GM12878 (cell line): ENCODE measurements at places on chromosomes 11 and 22. TPM values are rescaled to one million over a fixed set of nuclear protein-coding genes. Genes with fewer than 3 reads are reported as not detected.
A peak's percentile ranks its signal among the peaks of the same experiment; 100 is the strongest.

MIOX gene
- not detected in 2 replicates for total RNA-seq

DNA sequence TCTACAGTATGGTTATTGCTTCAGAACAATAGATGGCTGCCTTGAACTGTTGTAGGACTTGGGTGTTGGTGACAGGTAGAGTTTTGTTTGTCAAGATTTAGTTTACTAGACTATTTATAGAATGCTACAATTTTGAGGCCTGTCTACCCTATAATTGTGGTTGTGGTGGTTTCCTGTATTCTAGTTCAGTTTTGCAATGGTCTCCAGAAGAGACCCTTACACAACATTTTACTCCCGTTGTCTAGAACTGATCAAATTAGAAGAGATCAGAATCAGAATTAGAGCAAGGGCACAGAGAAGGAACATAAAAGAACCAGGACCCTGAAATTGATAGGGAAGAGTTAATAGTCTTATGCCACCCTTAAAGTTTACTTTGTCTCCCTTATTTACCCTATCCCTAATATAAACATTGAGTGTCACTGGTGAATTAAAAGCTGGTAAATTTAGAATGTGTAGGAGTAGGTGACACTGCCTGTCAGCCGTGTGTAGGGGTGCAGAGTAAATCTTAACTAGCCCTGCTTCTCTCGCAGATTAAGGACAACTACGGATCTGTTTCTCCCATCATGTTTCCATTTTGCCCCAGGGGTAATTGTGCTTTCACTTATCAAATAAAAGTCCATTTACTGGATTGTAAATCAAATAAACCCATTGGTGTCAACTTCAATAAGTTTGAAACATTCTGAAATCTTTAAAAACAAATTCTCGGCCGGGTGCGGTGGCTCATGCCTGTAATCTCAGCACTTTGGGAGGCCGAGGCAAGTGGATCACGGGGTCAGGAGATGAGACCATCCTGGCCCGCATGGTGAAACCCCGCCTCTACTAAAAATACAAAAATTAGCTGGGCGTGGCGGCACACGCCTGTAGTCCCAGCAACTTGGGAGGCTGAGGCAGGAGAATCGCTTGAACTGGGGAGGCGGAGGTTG is 10.9 kb upstream of the PHLDB1 start:
- no peak overlapping the region for H3K27ac ChIP-seq
- peaks cover 9% of the 10 kb centered on the region; the same call in 1 of the 2 replicates for H3K4me1 ChIP-seq
- no peak overlapping the region for H3K4me3 ChIP-seq

DNA sequence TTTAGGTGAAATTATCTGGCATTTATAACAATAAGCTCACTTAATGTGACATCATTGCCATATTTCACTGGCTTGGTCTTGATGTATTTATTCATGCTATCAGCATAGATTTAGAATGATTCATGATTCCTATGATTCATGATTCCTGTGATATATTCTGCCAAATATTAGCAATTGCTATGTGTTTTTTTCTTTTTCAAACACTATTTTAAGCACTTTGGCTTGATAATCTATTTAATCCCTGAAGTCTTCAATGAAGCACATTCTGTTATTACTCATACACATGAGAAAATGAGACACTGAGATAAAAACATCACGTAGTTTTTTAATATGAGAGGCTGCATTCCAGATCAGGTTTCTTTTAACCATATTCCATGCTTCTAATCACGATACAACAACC is 78.5 kb downstream of the LUZP2 start:
- H3K4me1 ChIP-seq = no peaks in the 10 kb centered on the region
- no peak for DNase-seq
- no peaks in the 10 kb centered on the region for H3K36me3 ChIP-seq
- H3K27ac ChIP-seq = no peak overlapping the region
- no peaks in the 10 kb centered on the region for H3K27me3 ChIP-seq

IL17RA gene
- total RNA-seq = 9.4 and 10.2 TPM in 2 replicates

GRCh38 chr11:44622721-44623258 is 57.3 kb downstream of the CD82 start:
- H3K4me1 ChIP-seq = peaks cover 3% of the 10 kb centered on the region
- peaks cover 14% of the 10 kb centered on the region for H3K36me3 ChIP-seq
- H3K27me3 ChIP-seq = no peaks in the 10 kb centered on the region
- no peak for DNase-seq

LMO2 gene
- 0.98 and 1.7 TPM in 2 replicates for total RNA-seq

WBP2NL gene
- 1.5 and 1.8 TPM in 2 replicates for total RNA-seq

- H3K36me3 ChIP-seq = no peaks in the 10 kb centered on the region
- DNase-seq = no peak
- H3K27ac ChIP-seq = no peak overlapping the region
- H3K4me3 ChIP-seq = no peak overlapping the region
- H3K27me3 ChIP-seq = no peaks in the 10 kb centered on the region
Measured at GRCh38 chr11:12089041-12089440, 21.3 kb upstream of the MICAL2 start.

GRCh38 chr22:44091021-44091721 is 67.1 kb downstream of the PARVB start:
- H3K27ac ChIP-seq = no peak overlapping the region
- no peak overlapping the region for H3K4me3 ChIP-seq
- H3K36me3 ChIP-seq = peaks cover 14% of the 10 kb centered on the region
- no peaks in the 10 kb centered on the region for H3K4me1 ChIP-seq
- H3K27me3 ChIP-seq = no peaks in the 10 kb centered on the region

ALDH3B2 gene
- not detected in 2 replicates for total RNA-seq

- H3K36me3 ChIP-seq = no peaks in the 10 kb centered on the region
- H3K4me1 ChIP-seq = no peaks in the 10 kb centered on the region
- DNase-seq = no peak
- H3K4me3 ChIP-seq = no peak overlapping the region
- H3K27me3 ChIP-seq = no peaks in the 10 kb centered on the region
Measured at GRCh38 chr11:87263264-87263838, 225.6 kb downstream of the TMEM135 start.

GRCh38 chr11:59615120-59615636 is 396 bp downstream of the OSBP start:
- H3K4me1 ChIP-seq = no peaks in the 10 kb centered on the region; the same call in none of the 2 replicates
- H3K36me3 ChIP-seq = no peaks in the 10 kb centered on the region; the same call in 1 of the 2 replicates
- DNase-seq = no peak
- peak overlapping the region; percentile 91 for H3K4me3 ChIP-seq
- no peaks in the 10 kb centered on the region for H3K27me3 ChIP-seq

GRCh38 chr11:123573286-123573685 is 81.1 kb downstream of the SCN3B start:
- DNase-seq = no peak
- H3K4me3 ChIP-seq = no peak overlapping the region
- H3K4me1 ChIP-seq = peaks cover 12% of the 10 kb centered on the region
- no peak overlapping the region for H3K27ac ChIP-seq
- no peaks in the 10 kb centered on the region for H3K27me3 ChIP-seq

FXYD6 gene
- 0.10 and 0.93 TPM in 2 replicates for total RNA-seq

DNA sequence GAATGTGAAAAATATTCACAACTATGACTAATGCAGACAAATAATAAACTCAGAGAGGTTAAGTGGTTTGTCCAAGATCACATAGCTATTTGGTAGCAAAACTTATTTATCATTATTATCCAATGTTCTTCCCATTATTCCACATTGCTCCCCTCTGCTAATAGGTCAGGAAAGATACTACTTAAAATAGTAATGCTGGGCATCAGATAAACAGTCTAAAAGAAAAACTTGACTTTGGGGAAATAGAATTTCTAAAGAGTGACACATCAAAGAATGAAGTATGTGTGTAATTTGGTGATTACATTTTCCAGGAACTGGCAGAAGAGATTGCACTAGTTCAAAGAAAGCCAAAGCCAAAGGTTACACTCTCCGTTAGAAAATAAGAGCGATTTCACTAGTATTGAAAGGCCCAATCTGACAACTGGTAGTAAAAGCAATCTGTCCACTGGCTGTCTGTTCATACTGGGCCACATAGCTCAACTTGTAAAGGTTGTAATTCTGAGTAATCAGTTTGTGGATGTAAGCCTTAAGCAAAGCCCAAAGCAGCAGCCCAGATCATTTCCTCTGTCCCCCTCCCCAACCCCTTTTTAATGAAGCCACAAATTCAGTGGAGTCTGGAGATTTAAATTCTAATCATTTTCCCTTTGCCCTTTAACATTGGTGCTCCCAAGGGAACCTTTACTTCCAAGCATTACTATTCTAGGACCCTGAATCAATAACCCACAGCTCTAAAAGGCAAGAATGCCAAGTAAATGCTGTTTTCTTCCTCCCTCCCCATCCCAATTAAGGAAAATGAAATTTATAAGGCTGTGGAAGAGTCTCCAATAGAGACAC is 283.5 kb downstream of the TTC28 start:
- no peak overlapping the region for H3K4me3 ChIP-seq
- H3K4me1 ChIP-seq = no peaks in the 10 kb centered on the region
- H3K36me3 ChIP-seq = no peaks in the 10 kb centered on the region
- H3K27me3 ChIP-seq = no peaks in the 10 kb centered on the region; the same call in 1 of the 2 replicates

GRCh38 chr11:8081591-8082250 is 710 bp downstream of the TUB start:
- H3K27me3 ChIP-seq = peaks cover 18% of the 10 kb centered on the region
- no peak for DNase-seq
- H3K4me3 ChIP-seq = no peak overlapping the region
- H3K4me1 ChIP-seq = no peaks in the 10 kb centered on the region
- no peak overlapping the region for H3K27ac ChIP-seq
- no peaks in the 10 kb centered on the region for H3K36me3 ChIP-seq

SERHL2 gene
- 0.69 and 1.0 TPM in 2 replicates for total RNA-seq

RCOR2 gene
- 0.16 and 0.28 TPM in 2 replicates for total RNA-seq

DNA sequence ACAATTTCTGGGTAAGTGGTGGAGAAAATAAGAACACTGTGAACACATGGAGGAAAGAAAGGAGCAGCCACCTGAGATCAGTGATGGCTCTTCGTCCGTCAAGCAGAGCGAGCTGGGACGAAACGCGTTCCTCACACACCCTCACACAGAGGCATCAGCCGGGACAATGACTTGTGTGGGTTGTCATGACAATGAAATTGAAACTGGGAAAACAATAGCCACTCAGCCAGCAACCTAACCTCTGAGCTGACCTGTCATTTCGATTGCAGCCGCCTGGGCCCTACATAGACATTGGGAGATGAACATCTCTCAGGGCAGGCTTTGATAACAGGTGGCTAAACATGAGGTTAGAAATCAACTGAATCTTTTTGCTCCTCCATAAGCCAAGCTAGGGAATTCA is 51.3 kb downstream of the TRIM29 start:
- no peak overlapping the region for H3K4me3 ChIP-seq
- H3K36me3 ChIP-seq = no peaks in the 10 kb centered on the region

- no peaks in the 10 kb centered on the region for H3K27me3 ChIP-seq
- DNase-seq = no peak
- H3K4me3 ChIP-seq = no peak overlapping the region
- H3K36me3 ChIP-seq = no peaks in the 10 kb centered on the region
Measured at GRCh38 chr11:113493206-113493605, 18.0 kb upstream of the DRD2 start.

GRCh38 chr11:121039971-121040613 is 16.2 kb downstream of the TBCEL start:
- no peak overlapping the region for H3K4me3 ChIP-seq
- no peak overlapping the region for H3K27ac ChIP-seq
- DNase-seq = no peak
- H3K27me3 ChIP-seq = no peaks in the 10 kb centered on the region
